ENCODE measurements at places on chromosomes 12 and 14. TPM values are rescaled to one million over a fixed set of nuclear protein-coding genes. Genes with fewer than 3 reads are reported as not detected.

DNA sequence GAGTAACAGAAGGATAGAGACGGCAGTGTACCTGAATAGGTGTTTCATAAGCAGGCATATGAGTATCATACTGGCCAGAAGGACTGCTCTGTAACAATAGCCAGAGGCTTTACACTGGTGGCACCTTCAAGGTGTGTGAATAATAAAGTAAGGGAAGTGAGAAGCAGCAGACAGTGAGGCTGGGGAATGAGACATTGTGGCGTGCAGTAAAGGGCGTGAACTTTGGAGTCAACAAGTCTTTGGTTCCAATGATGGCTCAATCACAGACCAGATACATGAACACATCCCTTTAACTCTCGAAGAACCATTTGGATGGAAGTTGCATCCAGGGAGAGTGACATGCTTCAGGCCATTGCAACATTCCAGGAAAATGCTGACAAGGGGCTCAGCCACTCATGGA, 32.0 kb upstream of the CCND2 start:
- H3K4me1 ChIP-seq = no peaks in the 10 kb centered on the region
- DNase-seq = no peak
- no peak overlapping the region for H3K4me3 ChIP-seq

DNA sequence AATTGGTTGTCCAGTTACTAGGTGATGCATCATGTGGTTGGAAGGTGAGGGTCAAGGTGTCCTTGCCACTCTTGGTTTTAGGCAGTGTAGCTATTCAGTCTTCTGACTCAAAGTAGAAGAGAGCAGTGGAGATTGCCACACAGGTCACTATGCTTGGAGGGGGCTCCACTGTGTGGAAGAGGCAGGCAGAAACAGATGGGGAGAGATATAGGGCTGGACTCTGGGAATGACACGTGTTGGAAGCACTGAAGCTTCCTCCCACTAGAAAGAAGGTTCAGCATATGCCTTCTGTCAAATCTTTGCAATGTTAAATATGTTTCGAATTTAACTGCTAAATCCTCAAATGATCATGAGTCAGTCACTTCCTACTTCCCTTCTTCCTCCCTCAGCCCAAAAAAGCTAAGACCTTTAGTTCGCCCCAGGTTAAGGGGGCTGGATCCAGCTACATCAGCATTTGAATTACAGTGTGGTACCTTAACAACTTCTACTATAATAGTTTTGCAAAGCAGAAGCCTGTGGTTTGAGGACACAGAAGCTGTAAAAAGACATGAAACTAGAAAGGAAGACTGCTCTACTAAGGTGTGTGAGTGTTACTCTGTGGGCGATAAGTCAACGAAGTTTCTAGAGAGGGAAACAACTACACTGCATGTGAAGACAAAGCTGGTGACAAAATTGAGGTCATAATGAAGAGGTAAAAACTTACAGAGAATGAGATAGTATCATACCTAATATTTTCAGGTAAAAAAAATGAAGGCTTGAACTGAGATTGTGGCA, 228.0 kb downstream of the NELL2 start:
- H3K36me3 ChIP-seq = no peaks in the 10 kb centered on the region
- no peak for DNase-seq
- no peak overlapping the region for H3K27ac ChIP-seq
- no peak overlapping the region for H3K4me3 ChIP-seq

The PLA2G1B gene
- 5.0 TPM for total RNA-seq

The NFATC4 gene
- total RNA-seq = 24.0 TPM

The SERPINA10 gene
- total RNA-seq = 0.74 TPM

- no peak overlapping the region for H3K27ac ChIP-seq
- H3K27me3 ChIP-seq = no peaks in the 10 kb centered on the region
- H3K4me1 ChIP-seq = no peaks in the 10 kb centered on the region
- no peak for DNase-seq
- H3K4me3 ChIP-seq = no peak overlapping the region
Observed at GRCh38 chr14:94143239-94143638, 13.8 kb upstream of the IFI27L2 start.

The APOLD1 gene
- 2.6 TPM for total RNA-seq

The CCT2 gene
- total RNA-seq = 104 TPM

GRCh38 chr12:24852420-24852819, 96.5 kb downstream of the BCAT1 start:
- H3K27me3 ChIP-seq = no peaks in the 10 kb centered on the region
- no peak for DNase-seq
- no peak overlapping the region for H3K27ac ChIP-seq
- H3K4me3 ChIP-seq = no peak overlapping the region
- H3K4me1 ChIP-seq = no peaks in the 10 kb centered on the region

The MDM2 gene
- 94.8 TPM for total RNA-seq
